Right renal cortex interstitium (tissue), 3 donors: ENCODE measurements at places on chromosomes 2 and 18. TPM values are rescaled to one million over a fixed set of nuclear protein-coding genes. Genes with fewer than 3 reads are reported as not detected.
A peak's percentile ranks its signal among the peaks of the same experiment; 100 is the strongest.

WDFY1 gene
- 60.9 TPM for polyA plus RNA-seq

VIL1 gene
- polyA plus RNA-seq, result 25.1 TPM

IL1A gene
- polyA plus RNA-seq, result 0.06 TPM

DNA sequence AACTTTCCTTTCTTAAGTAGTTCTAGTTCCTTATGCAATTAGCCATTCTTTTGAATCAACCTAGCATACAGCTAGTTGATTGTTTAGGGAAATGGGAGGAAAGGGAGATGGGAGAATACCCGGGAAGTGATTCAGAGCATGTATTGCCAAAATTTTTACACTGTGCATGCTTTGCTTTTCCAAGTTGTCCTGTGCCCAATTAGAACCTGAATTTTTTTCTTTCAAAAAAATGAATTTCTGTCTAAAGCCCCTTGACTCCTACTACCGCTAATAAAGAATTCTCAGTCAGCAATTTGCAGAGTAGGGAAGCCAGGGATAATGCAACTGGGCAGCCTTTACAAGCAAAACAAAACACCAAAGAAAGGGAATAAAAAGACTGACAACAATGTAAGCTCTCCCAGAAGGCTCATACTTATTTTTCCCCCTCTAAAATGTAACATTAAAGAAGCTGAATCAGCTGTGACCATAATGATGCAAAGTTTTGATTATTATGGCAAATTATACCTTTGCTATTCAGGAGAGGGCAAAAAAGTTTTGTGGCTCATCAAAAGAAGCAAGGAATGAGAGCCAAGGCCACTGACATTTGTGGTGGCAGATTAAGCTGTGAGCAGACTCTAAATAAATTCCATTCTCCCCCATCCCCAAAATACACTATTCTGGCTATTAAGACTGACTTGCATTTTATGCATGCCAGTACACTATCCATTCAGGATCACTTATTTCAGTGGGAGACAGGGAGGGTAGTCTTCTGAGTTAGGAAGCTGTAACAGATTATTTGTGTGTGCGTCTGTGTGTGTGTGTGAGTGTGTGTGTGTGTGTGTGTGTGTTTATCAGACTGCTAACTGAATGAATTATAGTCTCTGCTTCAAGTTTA lies 174.3 kb downstream of the ERBB4 start:
- no peak for DNase-seq

TLX2 gene
- polyA plus RNA-seq, result 0.06 TPM

AQP12B gene
- 0.74 TPM for polyA plus RNA-seq

DNA sequence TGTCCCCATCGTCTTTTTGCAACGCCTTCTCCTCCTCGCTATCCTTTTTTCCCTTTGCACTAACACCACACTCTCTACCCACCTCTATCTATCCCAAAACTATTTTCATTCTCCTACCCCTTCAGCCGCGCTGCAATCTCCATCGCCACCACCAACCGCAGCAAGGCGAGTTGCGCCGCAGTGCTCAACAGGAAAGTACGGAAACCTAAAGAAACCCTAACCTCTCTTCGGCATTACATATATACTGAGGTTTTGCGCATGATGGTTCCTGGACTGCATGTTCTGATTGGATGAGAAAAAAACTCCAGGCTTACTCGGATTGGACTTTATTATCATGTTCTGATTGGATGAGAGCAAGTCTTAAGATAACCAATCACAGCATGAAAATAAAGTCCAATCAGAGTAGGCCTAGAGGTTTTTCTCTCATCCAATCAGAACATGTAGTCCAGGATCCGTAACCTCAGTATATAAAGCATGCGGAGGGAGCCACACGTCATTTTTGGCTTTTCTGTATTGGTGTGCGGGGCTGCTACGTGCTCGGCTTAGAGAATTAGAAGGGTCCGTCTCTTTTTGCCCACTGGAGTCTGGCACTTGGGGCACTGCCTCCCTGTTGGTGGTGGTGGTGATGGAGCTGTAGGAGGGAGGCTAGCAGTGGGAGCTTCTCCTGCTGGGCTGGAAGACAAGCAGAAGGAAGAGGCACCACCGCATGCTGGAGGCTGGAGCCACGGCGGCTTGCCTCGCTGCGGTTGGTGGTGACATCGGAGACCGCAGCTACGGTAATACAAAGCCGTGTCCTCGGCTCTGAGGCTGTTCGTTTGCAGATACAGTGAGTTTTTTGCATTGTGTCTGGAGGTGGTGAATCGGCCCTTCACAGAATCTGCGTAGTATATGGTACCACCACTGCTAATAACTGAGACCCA lies 76.1 kb downstream of the TEKT4 start:
- DNase-seq, result no peak

GRCh38 chr2:188511346-188511745 lies 219.7 kb downstream of the GULP1 start:
- no peak for DNase-seq

GRCh38 chr18:44802508-44802907 lies 121.8 kb downstream of the SETBP1 start:
- no peak for DNase-seq

DNA sequence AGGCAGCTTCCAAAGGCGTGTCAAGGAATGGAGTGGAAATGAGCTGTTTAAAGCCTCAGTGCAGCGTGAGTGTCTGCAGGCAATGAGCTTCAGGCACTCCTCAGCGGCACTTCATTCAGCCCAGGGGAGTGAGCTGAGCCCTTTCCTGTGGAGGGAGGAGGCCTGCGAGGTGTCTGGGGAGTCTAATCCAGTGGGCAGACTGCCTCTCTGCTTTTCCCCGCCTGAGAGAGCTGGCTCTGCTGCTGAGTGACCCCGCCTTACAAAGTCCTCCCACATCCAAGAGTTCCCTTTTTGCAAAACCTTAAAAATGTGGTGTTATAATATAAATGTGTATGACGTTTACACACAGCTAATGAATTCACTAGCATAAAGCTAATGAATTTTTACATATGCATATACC lies 7.0 kb upstream of the LDLRAD4 start:
- no peak for DNase-seq

SERPINB4 gene
- polyA plus RNA-seq, result not detected

GRB14 gene
- 59.6 TPM for polyA plus RNA-seq

- DNase-seq, result no peak
Observed at GRCh38 chr2:21466341-21466927, 342.7 kb downstream of the TDRD15 start.

ALK gene
- 0.29 TPM for polyA plus RNA-seq

DNA sequence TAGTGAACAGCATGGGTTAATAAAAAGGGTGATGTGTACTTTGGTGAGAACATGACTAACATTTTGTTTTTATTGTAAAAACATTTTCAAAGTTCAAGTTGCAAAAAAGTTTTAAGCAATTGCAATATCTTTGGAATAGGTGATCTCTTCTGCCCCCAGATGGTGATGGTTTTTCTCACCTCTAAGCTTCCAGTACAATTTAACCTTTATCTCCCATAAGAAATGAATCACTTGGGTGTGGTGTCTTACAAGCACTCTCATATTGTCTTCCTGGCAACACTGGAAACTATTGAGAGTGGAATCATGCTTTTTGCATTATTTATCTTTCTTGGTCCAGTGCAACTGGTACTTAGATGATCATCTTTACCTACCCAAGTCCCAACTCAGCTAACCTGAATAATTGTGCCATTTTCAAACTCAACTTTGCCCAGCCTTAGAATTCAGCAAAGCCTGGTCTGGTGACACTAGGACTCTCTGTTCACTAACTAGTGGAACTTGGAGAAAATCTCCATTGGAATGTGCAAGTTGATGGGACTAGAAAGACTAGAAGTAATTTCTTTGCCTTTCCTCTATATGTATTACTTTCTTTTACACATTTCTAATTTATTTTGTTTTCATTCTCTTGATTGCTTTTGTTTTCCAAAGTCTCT lies 964.7 kb upstream of the ZEB2 start:
- no peak for DNase-seq

CCDC102B gene
- polyA plus RNA-seq, result 8.0 TPM

- no peak for DNase-seq
Observed at GRCh38 chr18:49630246-49630699, 68.4 kb downstream of the LIPG start.

DNER gene
- polyA plus RNA-seq, result 67.9 TPM

GRCh38 chr2:208872591-208872990 lies 466.0 kb downstream of the PTH2R start:
- DNase-seq, result no peak

GRCh38 chr2:199309411-199309810 lies 148.3 kb downstream of the SATB2 start:
- no peak for DNase-seq

DNA sequence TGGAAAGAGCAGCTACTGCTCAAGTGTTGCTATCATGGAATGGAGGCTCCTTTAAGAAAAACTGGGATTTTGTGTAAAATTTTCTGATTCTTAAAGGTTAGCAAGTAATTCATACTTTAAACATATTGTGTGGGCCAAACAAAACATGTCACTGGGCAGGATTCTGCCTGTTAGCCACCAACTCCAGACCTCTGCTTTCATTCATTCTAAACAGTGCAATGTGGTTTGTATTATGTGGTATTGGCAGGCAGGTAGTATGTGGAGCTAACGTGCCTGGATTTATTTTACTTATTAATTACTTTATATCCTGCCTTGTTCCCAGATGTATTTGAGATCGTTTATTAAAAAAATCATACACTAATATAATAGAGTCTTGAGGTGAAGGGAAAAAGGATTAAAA lies 1521.3 kb upstream of the ACVR2A start:
- DNase-seq, result no peak

LOXHD1 gene
- 0.72 TPM for polyA plus RNA-seq

DNA sequence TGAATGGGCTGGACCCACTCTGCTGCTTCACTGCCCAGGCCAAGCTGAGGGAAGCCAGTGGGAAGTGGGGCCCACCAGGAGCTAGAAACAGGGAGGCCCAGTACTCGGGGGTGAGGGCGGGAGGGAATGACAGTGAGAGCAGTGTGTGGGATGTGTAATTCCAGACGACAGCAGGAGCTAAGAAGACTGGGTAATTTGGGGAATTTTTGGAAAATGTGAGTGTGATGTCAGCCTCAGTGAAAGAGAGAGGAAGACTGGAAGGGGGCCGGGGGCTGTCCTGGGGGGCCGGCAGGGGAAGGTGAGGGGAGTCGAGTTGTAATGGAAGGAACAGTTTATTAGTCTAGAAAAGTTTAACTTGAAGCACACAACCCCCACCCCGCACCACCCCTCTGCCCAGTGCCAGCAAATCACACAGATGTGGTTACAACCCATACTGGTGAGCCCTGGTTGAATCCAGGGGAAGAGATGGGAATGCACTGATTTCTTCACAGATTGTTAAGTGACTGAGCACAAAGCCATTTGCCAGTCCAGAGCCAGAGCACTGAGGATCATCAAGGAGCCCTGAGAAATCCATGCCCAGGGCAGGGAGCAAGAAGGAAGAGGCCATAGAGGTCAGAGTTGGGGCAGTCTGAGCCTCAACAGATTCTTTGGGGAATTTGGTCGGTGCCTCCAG lies 76.7 kb upstream of the PKDCC start:
- DNase-seq, result no peak

- DNase-seq, result peak; percentile 23
Observed at GRCh38 chr2:22867973-22868372, 517.0 kb upstream of the KLHL29 start.

DNA sequence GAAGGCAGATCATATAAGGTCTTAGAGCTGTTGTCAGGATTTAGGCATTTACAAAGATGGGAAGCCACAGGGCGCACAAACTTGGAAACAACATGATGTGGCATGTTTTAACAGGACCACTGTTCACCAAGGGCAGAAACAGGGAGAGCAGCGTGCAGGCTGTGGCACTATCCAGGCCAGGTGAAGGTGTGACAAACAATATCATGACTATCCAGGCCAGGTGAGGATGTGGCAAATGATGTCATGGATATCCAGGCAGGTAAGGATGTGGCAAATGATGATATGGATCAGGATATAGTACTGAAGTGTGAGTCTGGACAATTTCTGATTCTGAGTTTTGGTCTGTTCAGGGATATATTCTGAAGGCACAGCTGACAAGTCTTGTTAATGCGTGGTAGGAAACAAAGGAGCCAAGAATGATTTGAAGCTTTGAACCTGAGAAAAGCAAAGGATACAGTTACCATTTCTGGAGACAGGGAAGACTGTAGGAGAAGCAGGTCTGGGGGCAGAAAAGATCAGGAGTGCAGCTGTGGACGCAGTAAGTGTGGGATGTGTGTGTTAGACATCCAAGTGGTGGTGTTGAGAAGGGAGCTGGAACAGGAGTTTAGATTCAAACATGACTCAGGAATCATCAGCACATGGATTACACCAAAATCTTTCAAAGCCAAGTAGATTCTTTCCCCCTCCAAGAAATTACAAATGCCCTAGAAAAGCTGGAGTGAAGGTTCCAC lies 205.9 kb downstream of the TMEM163 start:
- no peak for DNase-seq

DNA sequence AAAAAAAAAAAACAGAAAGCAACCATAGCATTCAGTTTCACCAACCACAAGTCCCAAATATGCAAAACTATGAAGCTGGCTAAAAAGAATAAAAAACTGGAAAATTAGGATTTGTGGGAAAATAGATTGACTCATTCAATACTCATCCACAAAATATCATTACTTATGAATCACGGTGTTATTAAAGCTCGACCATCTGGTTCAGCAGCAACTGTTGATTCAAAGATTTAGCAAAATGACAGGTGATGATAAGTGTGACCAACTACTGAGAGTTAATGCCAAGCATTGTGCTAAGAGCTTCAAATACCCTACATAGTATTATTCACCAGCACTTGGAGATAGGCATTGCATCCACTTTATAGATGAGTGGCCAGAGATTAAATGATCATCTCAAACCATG lies 26.2 kb upstream of the XDH start:
- no peak for DNase-seq

DNA sequence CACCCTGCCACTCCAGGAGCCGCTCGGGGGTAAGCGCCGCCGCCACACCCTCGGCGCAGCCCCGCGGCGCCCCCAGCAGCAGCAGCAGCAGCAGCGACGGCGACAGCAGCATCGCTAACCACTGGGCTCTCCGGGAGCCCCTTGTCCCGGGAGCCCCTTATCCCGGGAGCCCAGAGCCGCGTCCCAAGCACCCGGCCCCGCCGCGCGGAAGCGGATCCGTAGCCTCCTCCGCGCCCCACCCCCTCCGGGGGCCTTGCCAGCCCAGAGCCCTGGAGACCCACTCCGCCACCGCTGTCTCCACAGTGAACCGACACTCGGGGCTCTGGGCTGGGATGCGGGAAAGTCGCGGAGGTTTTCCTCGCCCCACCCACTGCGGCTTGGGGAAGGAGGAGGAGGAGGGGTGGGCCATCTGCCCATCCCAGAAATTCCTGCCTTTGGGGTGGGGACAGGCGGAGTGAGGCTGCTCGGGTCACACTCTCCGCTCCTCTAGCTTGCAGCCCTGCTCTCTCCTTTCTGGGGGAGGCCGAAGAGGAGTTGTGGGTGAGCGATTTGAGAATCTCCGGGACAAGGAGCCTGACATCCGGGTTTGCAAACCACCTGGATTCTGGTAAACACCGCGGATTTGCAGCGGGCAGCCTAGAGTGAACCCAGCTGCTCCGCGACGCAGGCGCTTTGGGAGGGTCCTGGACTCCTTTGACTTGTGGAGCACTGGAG lies at the start of gene PLA2R1:
TSS of gene PLA2R1 (minus strand) at position 324 of the 714 bp plus-strand sequence. CDS start at position 112, 212 bp downstream.
- peak; percentile 54 for DNase-seq

RFTN2 gene
- polyA plus RNA-seq, result 19.2 TPM

DNA sequence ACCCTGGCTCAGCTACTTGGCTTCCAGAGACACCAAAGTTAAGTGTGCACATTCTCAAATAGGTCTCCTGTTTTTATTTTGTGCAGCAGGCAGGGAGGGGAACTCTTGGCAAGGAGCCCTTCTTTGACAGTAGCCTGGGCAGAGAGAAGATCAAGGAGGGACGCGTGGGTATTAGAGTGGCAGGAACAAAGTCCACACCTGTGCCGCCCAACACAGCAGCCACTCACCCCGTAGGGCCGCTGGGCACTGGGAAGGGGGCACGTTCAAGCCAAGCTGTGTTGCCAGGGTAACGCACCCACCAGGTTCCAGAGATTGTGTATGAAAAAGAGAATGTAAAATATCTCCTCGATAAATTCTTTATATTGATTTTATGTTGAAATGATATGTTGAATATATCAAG lies 229.3 kb upstream of the AGAP1 start:
- DNase-seq, result no peak

DES gene
- 7.4 TPM for polyA plus RNA-seq

ANKRD44 gene
- polyA plus RNA-seq, result 10.5 TPM
